ENCODE measurements at places on chromosomes 1 and 21. TPM values are rescaled to one million over a fixed set of nuclear protein-coding genes. Genes with fewer than 3 reads are reported as not detected.

FAM72A gene
- 19.2 TPM for total RNA-seq

ATP6V1G3 gene
- not detected for total RNA-seq

ESPN gene
- total RNA-seq = 1.2 TPM

CLCC1 gene
- total RNA-seq = 16.9 TPM

ANXA9 gene
- total RNA-seq = not detected
